Amygdala (tissue), 56 donors: ENCODE measurements at places on chromosomes 5 and 9.

- no peak for DNase-seq
These were observed 192.0 kb downstream of the ARHGAP26 start for GRCh38 chr5:142962174-142962533.

- DNase-seq = no peak
These were observed 20.3 kb upstream of the ABCA1 start for GRCh38 chr9:104948277-104948676.

DNA sequence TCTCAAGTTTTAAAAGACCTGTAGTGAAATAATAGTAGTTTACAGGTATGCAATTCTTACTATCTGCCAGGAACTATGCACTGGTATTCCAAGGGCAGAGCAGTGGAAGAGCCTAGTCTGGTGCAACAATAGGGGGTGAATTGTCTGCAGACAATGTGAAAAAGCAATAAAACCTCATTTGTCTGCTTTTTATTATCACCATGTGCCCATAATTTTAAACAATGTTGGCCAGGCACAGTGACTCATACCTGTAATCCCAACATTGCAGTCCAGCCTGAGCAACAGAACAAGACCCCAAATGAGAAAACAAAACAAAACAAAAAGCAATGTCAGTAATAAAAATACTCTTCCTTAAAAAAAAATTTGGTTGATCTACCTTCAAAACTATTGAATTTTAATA is 12.2 kb upstream of the SLC44A1 start:
- no peak for DNase-seq

DNA sequence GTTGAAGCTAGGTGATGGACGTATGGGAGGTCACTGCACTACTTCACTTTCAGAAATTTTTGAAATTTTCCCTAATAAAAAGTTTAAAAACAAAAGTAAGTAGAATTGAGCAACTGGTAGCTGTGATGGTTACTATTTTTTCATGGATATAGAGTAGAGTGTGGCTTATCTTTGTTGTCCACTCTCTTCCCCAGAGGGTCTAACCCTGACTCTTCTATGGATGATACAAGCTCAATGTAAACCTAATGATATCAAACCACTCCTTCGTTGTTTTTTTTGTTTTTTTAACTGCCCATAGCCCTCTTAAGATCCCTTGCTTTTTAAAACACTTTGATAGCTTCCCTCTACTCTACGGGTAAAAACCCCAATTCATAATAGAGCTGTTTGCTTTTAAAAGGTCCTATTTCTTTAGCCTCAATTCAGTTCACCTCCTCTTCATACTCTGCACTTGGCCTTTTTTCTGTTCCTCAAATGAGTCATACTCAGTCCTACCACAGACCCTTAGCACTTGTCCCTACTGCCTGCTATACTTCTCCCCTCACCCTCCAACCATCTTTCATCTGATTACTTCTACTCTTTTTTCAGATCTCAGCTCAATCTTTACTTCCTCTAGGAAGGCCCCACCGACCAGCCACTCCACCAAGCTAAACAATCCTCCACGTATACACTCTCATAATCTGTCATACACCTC is 2.6 kb downstream of the HDAC3 start:
- DNase-seq = no peak

GRCh38 chr5:32445831-32446614 is 1.5 kb upstream of the ZFR start:
- no peak for DNase-seq

- no peak for DNase-seq
These were observed 25.8 kb upstream of the TRIM32 start for GRCh38 chr9:116661037-116661954.

DNA sequence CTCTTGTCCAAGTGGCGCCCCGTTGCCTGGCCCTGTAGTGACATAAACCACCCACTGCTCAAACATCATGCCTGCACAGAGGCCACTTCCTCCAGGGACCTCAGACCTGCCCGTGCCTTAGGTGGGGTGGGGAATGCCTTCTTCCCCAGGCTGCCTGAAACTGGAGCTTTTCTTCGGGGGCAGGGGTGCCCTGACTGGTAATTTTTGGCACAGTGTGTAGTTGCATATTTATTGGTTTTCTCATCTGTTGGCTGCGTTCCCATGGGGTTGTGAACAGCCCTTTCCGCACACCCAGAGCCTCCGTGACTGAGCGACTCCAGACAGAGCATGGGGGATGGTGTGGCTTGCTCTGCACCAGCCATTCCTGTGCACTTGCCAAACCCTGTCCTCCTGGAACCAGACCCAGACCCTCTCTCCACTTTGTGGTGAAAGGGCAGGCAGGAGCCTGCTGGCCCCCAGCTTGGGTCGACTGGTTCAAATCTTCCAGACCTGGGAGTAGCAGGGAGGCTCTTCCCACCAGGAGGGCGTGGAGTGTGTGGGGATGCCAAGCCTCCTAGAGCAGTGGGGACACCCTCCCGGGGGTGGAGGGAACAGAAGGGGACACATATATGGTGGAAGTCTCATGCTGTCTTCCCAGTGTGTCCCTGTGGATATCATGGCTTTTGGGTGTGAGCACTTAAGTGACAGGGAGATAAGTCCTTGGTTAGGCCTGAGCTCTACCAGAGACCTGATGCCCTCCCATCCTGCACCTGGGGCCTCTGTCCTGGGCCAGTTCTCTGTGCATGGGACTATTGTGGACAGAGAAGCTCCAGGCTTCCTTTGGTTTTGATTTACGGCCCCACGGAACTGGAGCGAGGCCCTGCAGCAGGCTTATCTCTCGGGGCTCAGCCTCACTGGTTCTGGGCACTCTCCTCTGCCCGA is 39.6 kb downstream of the WNK2 start:
- no peak for DNase-seq

- DNase-seq = no peak
These were observed 1.8 kb upstream of the LHX3 start for GRCh38 chr9:136206602-136207275.

- DNase-seq = no peak
These were observed 989.8 kb downstream of the TLE1 start for GRCh38 chr9:80699511-80699998.

- DNase-seq = peak; percentile 27
These were observed 24.8 kb downstream of the GPR107 start for GRCh38 chr9:130078547-130078946.

DNA sequence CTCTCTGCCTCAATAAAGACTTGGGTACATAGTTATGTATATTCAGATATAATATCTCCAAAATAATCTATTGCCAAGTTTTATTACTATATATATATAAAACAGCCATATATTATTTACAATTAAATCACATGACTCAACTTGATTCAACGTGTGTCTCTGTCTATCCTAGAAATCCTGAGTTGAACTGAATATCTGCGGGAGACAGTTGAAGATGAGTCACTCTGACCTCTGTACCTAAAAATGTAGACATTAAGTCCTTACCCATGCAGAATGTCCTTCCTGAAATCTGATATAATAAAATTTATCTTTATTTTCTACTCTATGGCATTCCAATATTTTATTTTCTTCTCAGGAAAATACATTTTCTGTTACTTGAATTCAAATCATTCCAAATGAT is 218.2 kb upstream of the PRDM9 start:
- no peak for DNase-seq

- no peak for DNase-seq
These were observed 196.4 kb downstream of the CDK5RAP2 start for GRCh38 chr9:120383611-120383998.

- no peak for DNase-seq
These were observed 212.1 kb downstream of the TLR4 start for GRCh38 chr9:117916291-117916690.

- DNase-seq = no peak
These were observed 52.5 kb upstream of the NKD2 start for GRCh38 chr5:955886-956761.
